C1 segment of cervical spinal cord (tissue), 14 donors: ENCODE measurements at places on chromosomes 5 and 9.

GRCh38 chr9:88420227-88420626, 32.0 kb downstream of the SPIN1 start:
- no peak for DNase-seq

GRCh38 chr9:127349483-127350113, 47.4 kb upstream of the SLC2A8 start:
- DNase-seq, result no peak

GRCh38 chr9:123941524-123942070, 11.7 kb upstream of the DENND1A start:
- DNase-seq, result no peak

- no peak for DNase-seq
Measured at GRCh38 chr5:172503925-172504700, 49.8 kb upstream of the SH3PXD2B start.

DNA sequence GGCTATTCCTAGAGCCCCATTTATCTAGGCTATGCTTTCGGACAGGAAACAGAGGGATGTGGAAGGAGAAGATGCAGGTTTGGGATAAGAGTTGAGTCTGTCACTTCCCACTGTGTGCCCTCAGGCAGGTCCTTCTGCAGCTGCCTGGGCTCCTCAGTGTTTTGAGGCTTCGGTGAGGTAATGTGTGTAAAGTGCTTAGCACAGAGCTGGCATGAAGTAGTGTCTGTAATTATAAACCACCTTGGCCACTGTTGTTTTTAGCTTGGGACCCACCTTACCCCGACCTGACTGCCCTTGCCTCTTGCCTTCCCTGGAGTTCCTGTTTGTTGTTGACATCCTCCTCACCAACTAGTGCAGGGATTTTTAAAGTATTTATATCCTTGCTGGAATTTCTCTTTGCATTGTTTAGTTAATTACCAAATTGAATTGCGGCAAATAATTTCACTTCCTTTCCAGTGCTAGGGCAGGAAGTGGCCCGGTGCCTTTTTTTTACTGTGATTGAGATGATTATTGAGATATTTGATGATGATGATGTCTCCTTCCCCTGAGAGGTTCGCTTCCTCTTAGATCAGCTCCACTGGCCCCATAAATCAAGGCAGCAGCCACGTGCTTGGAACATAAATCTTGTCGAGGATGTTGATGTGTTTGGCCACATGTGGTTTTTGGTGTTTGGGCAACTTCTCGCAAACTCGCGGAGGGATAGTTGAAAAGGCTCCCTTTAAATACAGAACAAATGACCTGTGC, 38.3 kb upstream of the DAB2IP start:
- DNase-seq, result no peak

DNA sequence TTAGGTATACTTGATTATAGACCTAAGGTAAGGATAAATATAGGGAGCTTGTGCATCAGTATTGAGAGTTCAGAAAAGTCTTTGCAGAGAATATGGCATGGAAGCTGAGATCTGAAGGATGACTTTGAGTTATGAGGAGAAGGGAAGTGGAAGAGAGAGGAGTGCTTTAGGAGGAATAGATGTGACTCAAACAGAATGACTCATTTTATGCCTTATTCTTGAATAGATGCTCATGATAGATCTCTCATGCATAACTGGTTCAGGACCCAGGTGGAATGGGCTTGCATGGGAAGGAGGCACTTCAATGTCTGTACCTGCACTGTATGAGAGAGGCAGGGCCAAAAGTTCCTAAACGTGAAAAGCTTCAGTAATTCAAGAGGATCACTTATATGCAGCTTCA, 103.3 kb downstream of the CWC27 start:
- no peak for DNase-seq

DNA sequence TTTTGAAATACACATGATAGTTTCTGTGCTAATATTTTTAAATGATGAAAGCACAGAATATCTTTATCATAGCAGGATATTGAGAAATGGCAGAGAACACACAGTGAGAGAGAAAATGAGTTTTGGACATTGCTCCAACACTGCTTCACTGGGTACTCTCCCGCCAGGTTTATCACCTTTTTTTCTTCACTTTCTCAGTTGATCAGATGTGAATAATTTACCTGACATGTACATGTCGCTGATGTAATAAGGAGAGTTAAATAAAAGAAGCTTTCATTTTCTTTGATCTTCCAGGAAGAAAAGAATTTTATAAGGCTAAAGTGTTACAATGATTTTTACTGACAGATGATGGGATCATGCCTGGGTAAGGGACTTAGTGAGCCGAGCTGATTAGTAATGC, 134.5 kb downstream of the ALDH1A1 start:
- no peak for DNase-seq

DNA sequence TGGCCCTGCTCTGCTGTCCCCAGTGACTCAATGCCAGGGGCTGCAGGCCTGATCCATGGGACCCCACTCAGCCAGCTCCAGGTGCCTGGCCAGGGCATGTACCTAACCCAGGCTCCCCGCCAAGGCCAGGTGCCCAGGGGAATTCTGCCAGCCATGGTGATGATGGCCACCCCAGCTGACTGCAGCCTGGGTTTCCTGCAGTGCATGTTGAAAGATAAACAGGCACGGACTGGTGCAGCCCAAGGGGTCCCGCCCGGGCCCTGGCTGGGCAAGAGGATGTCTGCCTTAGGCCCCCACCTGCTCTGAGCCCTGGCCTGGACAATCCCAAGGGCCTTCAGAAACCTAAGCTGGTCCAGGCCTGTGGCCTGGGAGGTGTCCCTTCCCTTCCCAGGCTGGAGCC, 1.2 kb downstream of the ABCA2 start:
- no peak for DNase-seq

- DNase-seq, result no peak
Measured at GRCh38 chr5:149028984-149029383, 33.9 kb downstream of the SH3TC2 start.

GRCh38 chr5:171989276-171989675, 17.2 kb downstream of the FBXW11 start:
- no peak for DNase-seq

DNA sequence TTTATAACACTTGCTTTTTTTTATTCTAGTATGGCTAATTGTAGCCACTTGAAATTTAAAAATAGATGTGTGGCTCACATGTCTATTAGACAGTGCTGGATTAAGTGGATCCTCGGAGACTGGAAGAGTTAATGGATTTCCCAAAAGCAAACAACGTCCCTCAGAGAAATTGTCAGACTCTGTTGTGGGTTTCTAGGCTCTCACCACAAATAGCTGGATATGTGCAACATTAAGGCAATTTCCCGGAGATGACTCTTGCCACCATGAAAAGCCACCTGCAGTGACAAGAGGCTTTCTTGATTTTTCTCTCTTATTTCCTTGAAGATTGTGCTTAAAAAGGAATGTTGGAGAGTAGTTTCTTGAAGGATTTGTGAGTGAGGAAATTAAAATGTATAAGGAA, 43.2 kb downstream of the TMEM167A start:
- DNase-seq, result no peak

GRCh38 chr5:115934388-115934974, 27.8 kb upstream of the LVRN start:
- no peak for DNase-seq

DNA sequence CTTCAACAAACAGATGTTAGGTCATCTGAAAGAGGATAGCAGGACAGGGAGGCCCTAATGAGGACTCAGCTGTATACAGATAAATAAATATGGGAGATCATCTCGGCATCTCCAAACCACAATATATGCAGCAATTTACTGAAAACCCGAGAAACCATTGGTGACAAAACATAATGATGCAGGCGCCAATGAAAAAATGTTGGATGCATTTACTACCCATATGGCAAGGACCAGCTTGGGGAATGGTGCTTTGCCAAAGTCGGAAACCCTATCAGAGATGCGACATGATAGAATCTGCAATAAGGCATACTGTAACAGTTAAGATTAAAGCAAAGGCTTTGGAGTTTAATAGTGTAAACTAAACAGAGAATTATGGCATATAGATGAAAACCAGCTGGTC, 92.0 kb downstream of the SNCAIP start:
- DNase-seq, result no peak

- DNase-seq, result no peak
Measured at GRCh38 chr5:133464013-133464412, 148.3 kb downstream of the FSTL4 start.

GRCh38 chr9:79542735-79543620, 28.8 kb upstream of the TLE4 start:
- no peak for DNase-seq

DNA sequence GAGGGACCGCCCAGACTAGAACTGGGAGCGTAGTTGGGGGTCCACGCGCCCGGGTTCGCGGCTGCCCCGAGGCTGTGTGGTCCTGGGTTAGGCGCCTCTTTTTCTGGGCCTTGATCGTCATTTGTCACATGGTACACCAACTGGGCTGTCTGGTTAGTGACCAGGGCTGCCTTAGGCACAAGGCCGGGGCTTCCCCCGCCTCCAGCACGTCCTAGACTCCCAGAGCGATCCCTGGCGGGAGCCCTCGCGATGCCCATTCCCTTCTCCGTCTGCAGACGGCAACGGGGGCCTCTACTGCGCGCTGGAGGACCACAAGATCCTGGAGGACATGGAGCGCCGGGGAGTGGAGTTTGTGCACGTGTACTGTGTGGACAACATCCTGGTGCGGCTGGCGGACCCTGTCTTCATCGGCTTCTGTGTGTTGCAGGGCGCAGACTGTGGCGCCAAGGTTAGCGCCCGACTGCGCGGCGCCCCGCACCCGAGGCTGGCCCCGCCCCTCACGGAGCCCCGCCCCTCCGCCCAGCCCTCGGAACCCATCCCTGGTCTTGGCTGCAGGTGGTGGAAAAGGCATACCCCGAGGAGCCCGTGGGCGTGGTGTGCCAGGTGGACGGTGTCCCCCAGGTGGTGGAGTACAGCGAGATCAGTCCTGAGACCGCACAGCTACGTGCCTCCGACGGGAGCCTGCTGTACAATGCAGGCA, 1.5 kb downstream of the UAP1L1 start:
- no peak for DNase-seq

GRCh38 chr5:135030123-135030955, 3.7 kb downstream of the PITX1 start:
- no peak for DNase-seq

GRCh38 chr5:177493795-177494345, 3.5 kb downstream of the PDLIM7 start:
- no peak for DNase-seq

DNA sequence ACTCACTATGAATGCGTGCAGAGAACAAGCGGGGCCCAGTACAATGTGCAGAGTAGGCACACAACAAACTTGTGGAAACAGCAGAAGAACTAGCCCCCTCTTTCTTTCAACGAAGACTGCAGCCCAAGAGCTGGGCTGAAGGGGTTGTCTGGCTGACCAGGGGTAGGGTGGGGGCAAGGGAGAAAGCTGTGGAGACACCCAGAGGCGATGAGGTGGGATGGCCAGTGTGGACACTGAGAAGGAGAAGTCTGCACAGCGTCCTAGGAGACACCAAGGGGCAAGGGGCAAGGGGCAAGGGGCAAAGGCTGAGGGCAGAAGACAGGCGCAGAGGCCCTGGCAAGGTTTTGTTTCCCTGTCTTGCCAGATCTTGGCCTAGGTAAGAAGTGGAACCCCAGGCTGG, 62.3 kb downstream of the LIFR start:
- no peak for DNase-seq

- DNase-seq, result no peak
Measured at GRCh38 chr9:99392986-99393385, 170.9 kb downstream of the SEC61B start.

- DNase-seq, result no peak
Measured at GRCh38 chr9:114218264-114219120, 63.2 kb downstream of the COL27A1 start.

- DNase-seq, result no peak
Measured at GRCh38 chr9:92980085-92980745, 32.9 kb downstream of the FGD3 start.

DNA sequence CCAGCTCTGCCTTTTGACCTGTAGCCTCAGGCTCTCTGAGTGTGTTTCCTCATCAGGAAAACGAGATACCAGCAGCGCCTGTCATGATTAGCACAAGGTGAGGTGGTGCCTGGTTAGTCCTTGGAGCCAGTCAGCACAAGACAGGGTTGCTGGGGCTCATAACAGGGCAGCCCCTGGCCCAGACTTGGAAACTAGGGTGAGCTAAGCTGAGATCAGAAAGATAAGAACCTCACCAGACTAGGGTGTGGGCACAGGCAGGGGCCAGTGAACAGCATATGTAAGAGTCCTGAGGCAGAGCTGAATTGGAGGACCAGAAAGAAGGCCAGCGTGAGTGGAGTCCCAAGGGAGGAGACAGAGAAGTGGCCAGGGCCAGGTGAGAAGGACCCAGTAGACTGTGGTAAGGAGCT, 42.7 kb upstream of the FUBP3 start:
- no peak for DNase-seq

DNA sequence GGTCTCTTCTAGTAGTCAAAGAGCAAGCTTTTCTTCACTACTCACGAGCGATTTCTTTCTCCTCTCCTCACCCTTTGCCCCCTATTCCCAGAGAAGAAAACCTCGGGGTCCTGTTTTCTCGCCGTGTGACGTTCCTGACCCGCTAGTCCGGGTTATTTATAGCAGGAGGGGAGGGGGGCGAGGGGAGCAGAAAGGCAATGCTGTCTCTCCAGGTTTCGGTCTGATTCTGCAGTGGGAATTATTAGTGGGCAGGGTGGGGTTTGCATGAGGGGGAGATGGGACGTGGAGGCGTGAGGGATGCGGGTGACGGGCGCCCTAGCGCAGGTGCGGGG, 847 bp upstream of the GABRB2 start:
- DNase-seq, result no peak

DNA sequence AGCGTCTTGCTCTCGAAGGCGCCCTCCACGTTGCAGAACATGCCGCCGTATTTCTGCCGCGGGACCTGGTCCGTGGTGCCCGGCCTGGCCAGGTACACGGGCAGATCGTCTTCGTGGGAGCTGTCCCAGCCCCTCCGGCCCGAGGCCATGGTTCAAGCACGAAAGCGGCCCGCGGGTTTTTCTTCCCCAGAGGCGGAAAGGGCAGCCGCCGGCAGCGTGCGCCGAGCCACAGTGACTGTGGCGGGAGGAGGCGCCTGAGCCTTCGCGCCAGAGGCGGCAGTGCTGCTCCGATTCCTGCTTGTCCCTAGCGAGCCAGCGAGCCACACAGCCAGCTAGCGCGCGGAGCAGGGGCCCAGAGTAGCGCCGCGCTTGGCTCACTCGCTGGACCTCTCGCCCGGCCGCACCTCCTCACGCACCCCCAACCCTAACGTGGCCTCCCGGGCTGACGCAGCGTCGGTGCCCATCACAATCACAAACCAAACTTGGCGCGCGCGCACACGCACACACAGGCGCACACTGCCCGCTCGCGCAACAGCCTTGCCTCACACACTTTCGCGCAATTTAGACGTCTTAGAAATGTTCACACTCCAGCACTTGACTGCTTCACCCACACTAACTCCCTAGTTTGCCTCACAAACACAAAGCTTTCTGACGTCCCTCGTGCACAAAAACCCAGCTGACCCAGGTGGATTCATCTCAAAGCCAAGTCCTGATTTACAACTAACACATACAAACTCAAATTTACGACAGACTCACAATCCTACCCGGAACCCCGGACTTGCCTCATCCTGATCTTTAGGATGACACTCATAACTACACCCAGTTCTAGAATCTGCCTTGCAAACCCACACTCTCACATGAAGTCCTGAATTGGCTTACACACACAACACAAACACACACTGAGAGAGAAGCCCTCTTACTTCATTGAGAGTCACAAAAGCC, at the start of gene DPYSL3:
TSS of gene DPYSL3 (minus strand) at position 359 of the 942 bp plus-strand sequence. CDS start at position 149, 210 bp downstream.
- DNase-seq, result peak; percentile 64
